Cerebellar nuclear complex (tissue), 1 donor: ENCODE measurements at places on chromosomes 3 and 15.

DNA sequence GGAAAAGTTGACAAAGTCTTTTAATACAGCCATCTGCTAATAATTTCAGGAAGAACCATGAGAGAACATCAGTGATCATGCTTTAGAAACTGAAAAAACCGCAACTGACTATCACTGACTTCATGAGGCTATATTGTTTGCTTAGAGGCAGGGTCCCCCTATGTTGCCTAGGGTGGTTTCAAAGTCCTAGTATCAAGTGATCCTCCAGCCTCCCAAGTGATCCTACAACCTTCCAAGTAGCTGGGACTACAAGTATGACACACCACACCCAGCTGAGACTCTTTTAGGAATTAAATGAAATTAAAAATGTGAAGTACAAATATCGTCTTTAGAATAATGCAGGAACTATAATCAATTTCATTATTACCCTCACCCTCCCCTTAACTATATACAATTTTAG lies 58.3 kb upstream of the CSPG5 start:
- DNase-seq = no peak

- no peak for DNase-seq
These were observed 340.3 kb downstream of the NTRK3 start for GRCh38 chr15:87916208-87916607.

DNA sequence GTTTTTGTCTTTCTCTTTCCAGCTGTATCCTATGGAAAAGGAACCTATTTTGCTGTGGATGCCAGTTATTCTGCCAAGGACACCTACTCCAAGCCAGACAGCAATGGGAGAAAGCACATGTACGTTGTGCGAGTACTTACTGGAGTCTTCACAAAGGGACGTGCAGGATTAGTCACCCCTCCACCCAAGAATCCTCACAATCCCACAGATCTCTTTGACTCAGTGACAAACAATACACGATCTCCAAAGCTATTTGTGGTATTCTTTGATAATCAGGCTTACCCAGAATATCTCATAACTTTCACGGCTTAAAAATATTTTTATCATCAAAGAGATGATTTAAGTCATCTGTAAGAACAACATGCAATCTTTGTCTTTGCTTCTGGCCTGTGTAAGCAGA lies 44.9 kb upstream of the PARP14 start:
- no peak for DNase-seq

DNA sequence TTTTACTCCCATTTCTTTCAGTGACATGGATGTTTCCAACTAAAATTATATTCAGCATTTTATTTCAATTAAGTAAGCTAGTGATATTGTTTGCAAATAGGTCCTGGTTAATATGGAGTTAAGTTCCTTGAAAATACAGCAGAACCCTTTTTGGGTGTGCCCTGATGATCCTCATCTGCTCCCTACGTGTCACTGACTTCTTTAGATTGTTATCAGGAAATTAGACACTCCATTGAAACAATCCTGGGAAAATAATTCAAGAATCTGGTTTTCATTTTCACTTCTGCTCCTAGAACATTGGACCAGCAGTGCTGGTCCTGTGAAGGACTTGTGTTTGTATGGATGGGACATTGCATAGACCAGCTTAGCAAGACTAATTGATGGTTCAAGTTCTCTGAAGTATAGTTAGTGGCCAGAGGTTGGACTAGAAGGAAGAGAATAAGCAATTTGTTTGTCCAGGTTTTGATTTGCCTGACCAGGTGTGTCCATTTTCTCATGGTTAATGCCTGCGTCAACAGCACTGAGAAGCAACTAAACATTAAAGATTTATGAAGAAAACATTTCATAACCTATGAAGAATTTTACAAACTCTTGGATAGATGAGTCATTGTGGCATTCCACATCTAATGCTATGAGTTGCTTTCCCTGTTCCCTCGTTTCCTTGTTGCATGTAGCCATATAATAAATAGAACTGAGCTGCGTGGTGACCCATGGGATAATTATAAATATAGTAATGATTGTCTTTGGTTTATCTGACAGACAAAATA lies 95.8 kb downstream of the ZPLD1 start:
- DNase-seq = no peak
